ENCODE measurements at places on chromosomes 13 and 19.
A peak's percentile ranks its signal among the peaks of the same experiment; 100 is the strongest.

DNA sequence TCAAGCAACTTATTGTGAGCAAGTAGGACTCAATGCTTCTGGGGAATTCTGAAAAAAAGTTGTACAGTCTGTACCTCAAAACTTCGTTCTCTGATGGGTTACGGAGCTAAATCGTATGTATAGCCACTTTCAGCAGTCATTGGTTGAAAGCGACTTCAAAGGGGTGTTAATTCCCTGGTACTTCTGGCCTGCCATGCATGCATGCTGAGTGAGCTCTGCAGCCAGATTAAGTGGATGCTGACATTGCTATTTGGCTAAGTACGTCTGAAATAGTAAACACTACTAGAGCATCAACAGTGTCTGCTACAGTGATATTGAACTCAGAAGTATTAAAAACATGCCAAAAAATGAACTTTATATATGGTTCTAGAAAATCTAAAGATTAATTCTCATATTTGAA lies 1183.1 kb upstream of the PCDH20 start:
- DNase-seq = no peak

GRCh38 chr19:1512671-1513498 lies at the start of gene ADAMTSL5:
TSS of gene ADAMTSL5 (minus strand) at chr19:1513019. CDS start at chr19:1510943, 2,076 bp downstream.
- DNase-seq = no peak

DNA sequence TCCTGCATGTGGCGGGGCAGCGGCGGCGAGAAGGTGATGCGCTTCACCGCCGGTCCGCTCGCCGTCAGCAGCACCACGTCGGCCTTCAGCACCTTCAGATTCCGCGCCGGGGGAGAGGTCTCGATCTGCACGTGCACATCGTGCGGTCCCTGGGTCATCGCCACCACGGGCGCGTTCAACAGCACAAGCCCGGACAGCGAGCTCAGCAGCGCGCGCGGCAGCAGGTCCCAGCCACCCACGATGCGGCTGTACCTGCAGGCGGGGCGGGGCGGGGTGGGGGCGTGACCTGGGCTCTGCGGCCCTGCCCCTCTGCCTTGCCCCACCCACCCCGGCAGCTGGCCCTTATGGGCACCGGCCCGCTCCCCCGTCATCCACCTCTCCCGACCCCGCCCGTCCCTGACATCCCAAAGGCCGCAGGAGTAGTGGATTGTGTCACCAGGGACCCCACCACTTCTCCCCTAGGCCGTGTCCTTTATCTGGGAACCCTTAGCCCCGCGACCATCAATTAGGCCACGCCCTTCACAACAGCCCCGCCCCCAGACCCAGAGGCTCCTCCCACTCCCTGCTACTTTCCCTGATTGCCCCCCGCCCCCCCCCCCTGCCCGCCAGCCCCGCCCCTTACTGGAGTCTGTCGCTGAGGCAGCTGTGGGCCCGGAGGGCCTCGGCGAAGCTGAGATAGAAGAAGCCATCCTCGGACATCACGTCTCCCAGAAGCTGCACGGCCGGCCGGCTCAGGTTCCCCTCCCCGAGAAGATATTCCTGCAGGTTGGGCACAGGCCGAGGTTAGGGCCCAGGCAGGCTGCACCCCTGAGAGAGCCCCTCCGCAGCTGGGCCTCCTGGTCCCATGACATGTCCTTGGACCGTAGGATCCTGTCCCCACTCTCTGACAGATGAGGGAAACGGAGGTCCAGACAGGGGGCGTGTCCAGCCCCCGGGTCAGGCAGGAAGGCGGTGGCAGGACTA lies 6.1 kb downstream of the IL4I1 start:
- DNase-seq = no peak

- DNase-seq = no peak
Observed at GRCh38 chr13:99955747-99956472, 15.7 kb downstream of the ZIC5 start.

DNA sequence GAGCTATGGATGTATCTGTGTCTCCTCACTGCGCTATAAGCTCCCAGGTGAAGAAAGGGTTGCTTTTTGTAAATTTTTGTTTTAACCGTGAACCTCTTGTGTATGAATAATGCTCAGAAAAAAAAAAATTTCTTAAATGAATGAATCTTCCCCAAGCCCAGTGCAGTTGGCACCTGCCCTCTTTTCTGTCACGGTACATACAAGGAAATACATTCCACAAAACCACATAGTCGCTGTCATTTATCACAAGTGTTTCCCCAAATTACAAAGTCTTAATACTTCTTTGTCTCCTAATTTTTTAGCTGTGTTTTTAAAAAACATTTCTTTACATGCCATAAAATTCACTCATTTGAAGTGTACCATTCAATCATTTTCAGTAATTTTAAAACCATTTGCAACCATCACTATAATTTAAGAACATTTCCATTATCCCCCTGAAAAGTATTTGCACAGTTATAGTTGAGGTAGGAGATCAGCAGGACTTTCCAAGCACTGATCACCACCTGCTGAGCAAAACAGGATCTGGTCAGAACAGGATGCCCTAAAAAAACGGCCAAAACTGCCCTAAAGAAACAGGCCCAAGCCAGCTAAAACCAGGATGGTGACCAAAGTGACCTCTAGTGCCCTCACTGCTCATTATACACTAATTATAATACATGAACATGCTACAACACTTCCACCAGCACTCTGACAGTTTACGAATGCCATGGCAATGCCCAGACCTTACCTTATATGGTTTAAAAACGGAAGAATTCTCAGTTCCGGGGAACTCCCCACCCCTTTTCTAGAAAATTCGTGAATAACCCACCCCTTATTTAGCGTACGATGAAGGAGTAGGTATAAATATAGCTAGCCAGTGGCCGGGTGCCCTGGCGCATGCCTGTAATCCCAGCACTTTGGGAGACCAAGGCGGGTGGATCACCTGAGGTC lies 1.3 kb upstream of the TEX30 start:
- no peak for DNase-seq

GRCh38 chr19:3324405-3324856 lies 42.0 kb upstream of the NFIC start:
- peak; percentile 54 for DNase-seq

- no peak for DNase-seq
Observed at GRCh38 chr13:111845621-111846351, 221.2 kb upstream of the SOX1 start.

GRCh38 chr13:30616927-30617314 lies 799 bp upstream of the USPL1 start:
- DNase-seq = peak; percentile 78

DNA sequence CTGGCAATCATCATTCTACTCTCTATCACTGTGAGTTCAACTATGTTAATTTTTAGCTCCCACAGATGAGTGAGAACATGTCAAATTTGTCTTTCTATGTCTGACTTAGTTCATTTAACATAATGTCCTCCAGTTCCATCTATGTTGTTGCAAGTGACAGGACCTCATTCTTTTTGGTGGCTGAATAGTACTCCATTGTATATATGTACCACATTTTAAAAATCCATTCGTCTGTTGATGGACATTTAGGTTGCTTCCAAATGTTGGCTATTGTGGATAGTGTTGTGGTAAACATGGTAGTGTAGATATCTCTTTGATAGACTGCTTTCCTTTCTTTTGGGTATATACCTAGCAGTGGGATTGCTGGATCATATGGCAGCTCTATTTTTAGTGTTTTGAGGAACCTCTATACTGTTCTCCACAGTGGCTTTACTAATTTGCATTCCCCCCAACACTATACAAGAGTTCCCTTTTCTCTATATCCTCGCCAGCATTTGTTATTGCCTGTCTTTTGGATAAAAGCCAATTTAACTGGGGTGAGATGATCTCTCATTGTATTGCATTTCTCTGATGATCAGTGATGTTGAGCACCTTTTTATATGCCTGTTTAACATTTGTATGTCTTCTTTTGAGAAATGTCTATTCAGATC lies 124.1 kb downstream of the PCCA start:
- no peak for DNase-seq

DNA sequence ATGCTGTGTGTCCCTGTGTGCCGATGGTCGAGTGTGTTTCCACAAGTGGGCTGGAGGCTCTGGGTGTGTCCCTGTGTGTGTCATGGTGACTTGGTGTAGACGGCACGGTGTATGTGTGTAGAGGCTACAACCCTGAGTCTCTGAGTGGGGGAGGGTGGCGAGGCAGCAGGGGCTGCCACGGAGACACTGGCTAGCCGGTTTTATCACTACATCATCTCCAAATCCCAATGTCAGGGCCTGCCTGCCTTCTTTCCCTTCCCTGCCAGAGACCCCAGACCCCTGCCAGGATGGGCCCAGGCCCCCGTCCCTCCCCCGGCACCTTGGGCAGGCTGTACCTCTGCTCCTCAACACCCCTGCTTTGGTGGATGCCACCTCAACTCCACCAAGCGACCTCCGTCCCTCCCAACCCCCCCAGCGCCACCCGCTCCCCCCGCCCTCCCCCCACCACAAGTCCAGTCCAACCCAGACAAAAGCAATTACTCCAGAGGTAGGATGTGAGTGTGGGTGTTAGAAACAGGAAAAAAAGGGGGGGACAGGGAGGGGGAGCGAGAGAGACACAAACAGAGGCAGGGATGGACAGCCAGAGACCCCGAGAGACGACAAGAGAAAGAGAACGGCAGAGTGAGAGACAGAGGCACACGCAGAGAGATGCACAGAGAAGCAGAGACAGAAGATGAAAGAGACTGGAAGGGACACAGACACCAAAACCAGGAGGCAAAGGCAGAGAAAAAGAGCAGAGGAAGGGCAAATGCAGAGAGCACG lies 21.6 kb upstream of the POU2F2 start:
- no peak for DNase-seq

- no peak for DNase-seq
Observed at GRCh38 chr19:39498798-39499642, at the start of gene DLL3. TSS of gene DLL3 (plus strand) at chr19:39498947. CDS start at chr19:39498975, 28 bp downstream.

DNA sequence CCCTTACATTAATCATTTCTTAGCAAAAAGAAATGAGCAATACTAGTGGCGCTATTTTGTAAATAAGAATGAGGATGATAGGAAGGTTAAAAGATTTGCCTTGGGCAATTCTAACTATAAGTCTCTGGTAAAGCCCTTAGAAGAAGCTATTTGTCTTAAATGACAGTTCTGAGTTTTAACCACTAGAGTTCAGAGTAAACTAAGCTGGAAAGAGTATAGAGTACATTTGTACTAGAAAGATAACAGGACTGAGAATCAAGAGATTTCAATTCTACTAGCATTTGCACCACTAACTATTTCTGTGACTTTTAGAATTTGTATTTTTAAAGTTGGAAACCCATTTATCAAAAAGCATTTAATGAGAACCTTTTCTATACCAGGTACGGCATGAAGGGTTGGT lies 750.3 kb downstream of the OLFM4 start:
- DNase-seq = no peak

GRCh38 chr13:94178625-94179244 lies 300.7 kb downstream of the DCT start:
- no peak for DNase-seq

- no peak for DNase-seq
Observed at GRCh38 chr13:35514061-35514477, 37.6 kb upstream of the MAB21L1 start.

GRCh38 chr19:47363758-47364531 lies 14.8 kb downstream of the DHX34 start:
- no peak for DNase-seq

DNA sequence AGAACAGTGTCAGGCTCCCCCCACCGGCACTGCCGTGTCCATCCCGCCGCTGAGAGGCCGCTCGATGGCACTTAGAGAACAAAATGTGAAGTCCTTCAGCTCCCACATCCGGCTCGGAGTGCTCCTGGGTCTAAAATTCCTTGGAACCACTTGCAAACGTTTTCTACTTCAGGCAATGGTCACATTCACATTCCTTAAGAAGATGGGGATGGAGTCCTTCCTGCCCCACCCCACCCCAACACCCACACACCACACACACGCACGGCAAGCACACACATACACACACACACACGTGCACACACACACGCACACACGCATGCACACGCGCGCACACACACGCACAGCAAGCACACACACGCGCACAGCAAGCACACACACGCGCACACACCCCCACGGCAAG lies 83.4 kb downstream of the SOX1 start:
- DNase-seq = no peak

DNA sequence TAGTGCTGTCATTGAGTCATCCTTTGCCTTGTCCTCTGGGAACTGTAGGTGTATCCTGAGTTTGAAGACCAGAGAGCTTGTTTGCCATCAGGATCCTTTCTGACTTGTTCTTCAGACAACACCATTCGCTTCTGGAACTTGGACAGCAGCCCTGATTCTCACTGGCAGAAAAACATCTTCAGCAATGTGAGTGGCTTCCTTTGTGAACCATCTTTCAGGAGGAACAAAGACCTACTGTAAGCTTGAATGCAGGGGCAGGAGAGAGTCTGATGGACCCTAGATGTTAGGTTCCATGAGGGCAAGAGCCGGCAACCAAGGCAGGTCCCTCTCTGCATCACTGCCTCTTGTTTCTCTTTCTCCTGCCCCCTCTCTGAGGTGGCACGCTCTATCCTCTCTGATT lies 26.7 kb downstream of the WDR62 start:
- no peak for DNase-seq

DNA sequence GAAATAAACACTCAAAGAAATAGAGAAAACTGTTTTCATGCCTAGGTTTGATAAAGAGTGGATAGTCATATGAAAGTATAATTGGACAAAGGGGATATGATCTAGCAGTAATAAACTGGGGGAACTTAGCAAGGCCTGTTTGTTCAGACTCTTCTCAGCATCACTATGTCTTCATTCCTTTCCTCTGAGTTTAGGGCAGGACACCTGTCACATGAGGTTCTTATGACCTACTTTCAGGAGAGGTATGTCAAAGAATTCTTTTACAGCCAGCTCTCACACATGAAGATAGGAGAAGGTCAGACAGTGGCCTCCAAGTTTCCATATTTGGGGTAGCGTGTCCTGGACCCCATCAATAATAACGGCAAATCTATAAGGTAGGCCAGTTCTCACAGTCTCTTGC lies 11.4 kb upstream of the RFXAP start:
- DNase-seq = no peak

GRCh38 chr13:36888645-36889044 lies 31.4 kb downstream of the SMAD9 start:
- no peak for DNase-seq

DNA sequence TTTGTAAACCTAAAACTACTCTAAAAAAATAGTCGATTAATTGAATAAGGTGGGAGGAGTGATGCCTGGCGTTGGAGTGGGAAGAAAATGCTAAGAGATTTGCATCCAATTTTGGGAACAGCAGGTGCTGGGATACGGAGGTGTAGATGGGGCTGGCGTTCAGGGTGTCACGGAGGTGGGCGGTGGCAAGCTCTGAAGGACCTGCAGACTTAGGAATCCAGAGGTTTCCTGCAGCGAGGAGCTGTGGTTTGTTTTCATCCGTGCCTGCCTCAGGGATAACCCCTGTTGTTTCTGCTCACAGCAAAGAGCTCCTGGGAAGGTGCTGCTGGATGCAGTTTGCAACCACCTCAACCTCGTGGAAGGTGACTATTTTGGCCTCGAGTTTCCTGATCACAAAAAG lies 166.4 kb upstream of the RNF113B start:
- DNase-seq = no peak

GRCh38 chr19:34350161-34350561 lies 14.8 kb upstream of the GPI start:
- DNase-seq = no peak

- no peak for DNase-seq
Observed at GRCh38 chr19:24048261-24048660, 38.7 kb upstream of the ZNF254 start.

DNA sequence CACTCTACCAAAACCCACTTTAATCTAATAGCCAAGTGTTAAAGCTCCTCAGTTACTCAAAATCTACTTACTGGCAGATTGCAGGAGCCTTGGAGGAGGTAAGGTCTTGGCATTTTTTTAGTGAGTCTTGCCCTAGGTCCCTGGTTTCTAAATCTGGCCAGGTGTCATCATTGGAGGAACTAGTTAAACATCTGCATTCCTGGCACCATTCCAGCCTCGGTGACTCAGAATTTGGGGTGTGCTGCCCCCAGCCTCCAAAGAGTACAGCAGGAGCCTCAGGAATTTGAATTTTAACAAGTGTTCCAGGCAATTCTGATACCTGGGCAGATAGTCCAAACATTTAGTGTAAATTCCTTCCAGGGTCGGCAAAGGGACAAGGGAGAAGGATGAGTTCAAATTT lies 37.4 kb downstream of the KLF5 start:
- DNase-seq = no peak

Data from HCT116 (cell line).